ENCODE measurements at places on chromosomes 7 and 10. TPM values are rescaled to one million over a fixed set of nuclear protein-coding genes. Genes with fewer than 3 reads are reported as not detected.
A peak's percentile ranks its signal among the peaks of the same experiment; 100 is the strongest.

DNA sequence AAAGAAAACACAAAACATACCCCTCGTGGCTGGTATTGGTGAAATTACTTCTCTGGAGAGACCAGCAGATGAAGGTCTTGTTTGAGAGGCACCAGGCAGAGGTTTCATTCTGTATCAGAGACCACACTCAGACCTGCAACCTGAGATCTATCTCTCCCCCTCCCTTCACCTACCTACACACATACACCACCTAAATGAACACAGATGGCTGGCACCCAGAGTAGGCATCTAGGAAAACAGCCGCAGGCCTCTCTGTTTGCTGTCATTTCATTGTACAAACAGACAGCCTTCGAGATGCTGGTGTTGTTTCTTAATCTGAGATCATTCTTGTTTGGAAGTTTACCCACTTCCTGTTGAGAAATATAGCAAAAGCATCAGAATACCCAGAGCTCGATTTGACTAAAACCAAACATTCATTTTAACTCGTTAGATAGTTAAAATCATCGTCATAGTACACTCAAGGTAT lies 173.9 kb upstream of the SLC25A13 start:
- DNase-seq: no peak

GIMAP6 gene
- 0.48 TPM for total RNA-seq

- DNase-seq: no peak
These were observed 99.4 kb downstream of the GRM8 start for GRCh38 chr7:127153315-127153714.

GRCh38 chr7:14504134-14504533 lies 398.4 kb downstream of the DGKB start:
- DNase-seq: peak; percentile 6
